ENCODE measurements at places on chromosomes 7 and 10.

GRCh38 chr10:118523775-118524174 lies 71.7 kb downstream of the PRLHR start:
- DNase-seq = no peak

DNA sequence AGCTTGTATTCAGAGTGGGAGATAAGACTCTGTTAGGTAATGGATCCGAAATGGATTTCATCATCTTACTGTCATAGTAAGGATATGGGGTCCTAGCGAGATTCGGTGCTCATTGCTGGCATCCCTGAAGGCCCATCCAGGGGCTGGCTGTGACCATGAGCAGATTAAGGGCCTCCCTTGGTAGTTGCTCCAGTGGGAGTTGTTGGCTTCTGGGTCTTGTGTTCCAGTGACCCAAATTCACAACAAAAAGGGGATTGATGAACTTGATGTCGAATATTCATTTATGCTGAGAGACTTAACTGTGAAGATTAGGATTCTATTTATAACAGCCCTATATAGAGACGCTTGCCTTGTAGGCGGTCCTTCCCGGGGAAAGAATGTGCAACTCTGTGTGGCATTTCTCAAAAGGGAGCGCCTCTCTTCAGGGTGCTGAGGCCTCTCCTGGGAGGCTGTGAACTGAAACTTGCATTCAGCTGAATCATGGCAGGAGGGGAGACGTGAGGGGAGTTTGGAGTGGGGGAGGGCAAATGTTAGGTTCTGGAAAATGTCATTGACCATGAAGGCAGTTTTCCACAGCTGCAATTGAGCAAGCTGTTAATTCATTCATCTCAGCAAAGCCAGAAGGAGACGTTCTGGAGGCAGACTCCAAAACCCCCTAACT lies 233.1 kb upstream of the FZD8 start:
- no peak for DNase-seq

DNA sequence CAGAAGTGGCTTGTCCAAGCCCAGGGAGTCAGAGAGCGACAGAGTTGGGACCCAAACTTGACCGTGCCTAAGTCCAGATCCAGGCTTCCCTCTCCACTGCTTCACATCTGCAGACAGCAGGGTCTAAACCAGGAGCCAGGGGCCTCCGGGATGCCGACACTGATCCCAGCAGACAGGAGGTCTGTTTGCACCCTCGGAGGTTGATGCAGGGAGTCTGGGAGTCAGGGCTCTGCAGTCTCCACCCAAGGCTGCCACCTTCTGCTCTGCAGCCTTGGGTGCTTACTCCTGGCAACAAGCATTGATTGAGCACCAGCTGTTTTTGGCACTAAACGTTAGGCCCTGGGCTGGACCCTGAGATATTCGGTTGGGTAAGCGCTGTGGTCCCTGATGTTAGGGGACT lies 21.0 kb downstream of the ELFN1 start:
- no peak for DNase-seq

GRCh38 chr7:66443946-66444345 lies 184.7 kb upstream of the KCTD7 start:
- no peak for DNase-seq

- no peak for DNase-seq
Measured at GRCh38 chr10:96720422-96721206, at the start of gene PIK3AP1. Gene PIK3AP1 (minus strand): TSS chr10:96720514. CDS start chr10:96720394, 120 bp downstream.

DNA sequence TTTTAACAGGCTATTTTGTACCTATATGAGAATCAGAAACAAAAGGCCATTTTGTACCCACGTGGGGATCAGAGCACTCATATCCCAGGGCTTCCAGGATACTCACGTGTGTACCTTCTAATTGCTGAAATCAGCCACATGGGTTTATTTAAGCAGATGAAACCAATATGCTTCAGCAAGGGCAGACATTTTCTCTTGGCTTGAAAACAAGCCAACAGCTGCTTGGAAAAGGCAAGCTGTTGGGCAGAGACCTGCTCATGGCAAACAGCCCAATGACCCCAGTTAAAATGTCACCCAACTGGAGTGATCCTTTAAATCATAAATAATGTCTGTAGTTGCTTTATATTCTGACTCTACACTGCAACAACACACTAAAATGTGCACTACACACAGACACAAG lies 26.5 kb upstream of the TOMM7 start:
- DNase-seq = no peak

DNA sequence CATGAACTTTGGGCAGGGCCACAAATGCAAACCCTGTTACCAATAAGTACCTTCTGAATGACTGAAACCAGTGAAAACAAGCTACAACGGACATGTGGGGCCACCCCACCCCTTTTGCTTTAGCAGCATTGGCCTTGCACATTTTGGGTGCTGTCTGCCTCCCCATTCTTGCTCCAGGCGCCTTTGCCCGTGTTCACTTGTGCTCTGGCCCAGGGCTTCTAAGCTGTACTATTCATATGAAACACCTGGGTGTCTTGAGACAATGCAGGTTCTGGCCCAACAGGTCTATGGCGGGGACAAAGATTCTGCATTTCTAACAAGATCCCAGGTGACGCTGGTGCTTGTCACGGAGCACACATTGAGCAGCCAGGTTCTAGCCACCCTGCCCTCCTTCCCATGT lies 96.5 kb upstream of the SDK1 start:
- DNase-seq = no peak

DNA sequence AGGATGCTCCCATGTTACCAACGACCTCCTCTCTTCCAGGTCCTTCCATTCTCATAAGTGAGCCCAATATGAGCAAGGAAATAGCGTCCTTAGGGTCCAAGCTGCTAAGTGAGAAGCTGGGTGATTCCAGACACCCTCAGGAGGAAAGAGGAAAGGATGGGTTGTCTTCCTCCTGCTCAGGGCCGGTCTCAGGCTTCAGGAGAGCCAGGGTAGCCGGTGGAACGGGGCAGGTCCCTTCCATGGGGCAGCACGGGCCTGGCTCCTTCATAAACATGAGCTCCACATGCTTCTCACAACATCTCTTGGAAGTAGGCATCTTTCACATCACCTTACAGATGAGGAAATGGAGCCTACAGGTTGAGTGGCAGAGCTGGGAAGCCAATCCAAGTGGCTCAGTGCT lies 12.7 kb downstream of the SLIT1 start:
- DNase-seq = no peak

DNA sequence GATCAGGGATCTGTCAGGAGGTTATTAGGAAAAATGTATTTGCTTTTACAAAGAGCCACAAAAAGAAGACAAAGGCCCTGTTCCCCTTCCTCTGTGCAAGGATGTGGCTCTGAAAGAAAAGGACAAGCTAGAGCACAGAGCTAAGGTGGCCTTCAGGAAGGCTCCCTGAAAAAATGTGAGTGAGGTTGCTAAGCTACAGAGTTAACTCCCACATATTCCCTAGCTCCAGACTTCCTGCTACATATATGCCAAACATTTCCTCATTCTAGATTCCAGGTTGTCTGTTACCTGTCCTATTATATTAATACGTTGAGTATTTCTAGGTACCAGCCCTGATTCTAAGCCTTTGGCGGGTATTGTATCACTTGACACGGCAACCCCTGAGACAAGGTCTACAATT lies 369.0 kb downstream of the PARD3 start:
- no peak for DNase-seq

- no peak for DNase-seq
Measured at GRCh38 chr10:125362950-125363349, 202.6 kb upstream of the CTBP2 start.

GRCh38 chr10:10869592-10869991 lies 148.1 kb upstream of the CELF2 start:
- no peak for DNase-seq

GRCh38 chr7:92622030-92622429 lies 31.8 kb upstream of the FAM133B start:
- no peak for DNase-seq

DNA sequence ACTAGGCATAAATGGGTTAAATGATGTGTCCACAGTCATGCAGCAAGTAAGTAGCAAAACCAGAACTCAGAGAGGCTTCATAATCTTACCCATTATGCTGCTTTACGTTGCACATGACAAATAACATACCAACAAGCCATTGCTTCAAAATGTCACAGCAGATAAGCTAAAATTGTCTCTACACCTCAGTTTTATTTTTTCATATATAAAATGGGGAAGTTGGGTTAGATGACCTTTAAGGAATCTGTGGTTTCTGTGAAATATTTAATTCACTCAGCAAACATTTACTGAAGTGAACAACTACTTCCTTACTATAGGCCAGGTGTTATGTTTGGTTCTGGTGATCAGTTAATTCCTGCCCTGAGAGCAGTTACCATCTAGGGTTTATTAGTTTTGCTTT lies 2.2 kb upstream of the ASCC1 start:
- DNase-seq = no peak

- DNase-seq = no peak
Measured at GRCh38 chr10:22831586-22831985, 96.3 kb upstream of the ARMC3 start.

- DNase-seq = no peak
Measured at GRCh38 chr10:24442234-24442633, 233.3 kb downstream of the KIAA1217 start.

DNA sequence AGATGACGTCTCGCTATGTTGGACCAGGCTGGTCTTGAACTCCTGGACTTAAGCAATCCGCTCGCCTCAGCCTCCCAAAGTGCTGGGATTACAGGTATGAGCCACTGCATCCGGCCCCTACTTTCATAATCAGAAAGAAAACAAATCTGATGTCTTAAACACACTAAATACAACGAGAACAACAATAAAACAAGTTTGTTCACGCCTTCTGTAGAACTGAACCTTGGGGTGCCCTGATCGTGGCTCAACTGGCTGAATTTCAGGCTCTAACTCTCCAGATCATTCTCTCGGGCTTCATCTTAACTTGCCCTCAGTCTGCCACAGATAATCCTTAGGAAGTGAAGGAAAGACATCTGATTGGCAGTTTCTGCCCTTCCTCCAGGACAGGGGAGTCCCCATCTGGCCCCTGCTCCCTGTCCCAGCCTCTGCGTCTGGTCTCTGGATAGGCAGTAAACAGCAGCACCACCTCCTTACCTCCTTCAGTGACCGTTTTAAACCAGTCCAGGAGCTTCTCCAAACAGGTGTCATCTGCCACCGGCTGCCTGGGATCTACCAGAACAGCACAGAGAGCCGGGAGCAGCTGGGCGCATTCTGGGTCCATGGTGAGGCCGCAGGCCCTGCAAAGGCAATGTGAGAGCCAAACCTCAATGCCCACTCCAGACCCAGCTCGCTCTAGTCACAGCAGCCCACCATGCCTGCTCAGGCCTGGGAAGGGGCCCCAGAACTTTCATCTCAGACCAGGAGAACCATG lies 1.3 kb downstream of the BRAT1 start:
- DNase-seq = no peak

DNA sequence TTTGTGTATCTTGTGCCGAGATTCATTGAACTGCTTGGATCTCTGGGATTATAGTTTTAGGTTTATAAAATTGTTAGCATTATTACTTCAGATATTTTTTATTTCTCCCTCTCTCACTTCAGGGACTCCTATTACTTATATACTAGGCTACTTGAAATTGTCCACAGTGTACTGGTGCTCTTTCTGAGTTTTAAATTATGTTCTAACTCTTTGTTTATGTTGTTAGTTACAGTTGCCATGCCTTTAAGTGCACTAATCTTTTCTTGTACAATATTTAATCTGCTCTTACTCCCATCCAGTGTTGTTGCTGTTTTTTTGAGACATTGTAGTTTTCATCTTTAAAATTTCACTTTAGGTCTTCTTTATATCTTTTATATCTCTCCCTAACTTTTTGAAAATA lies 13.1 kb downstream of the PLEKHS1 start:
- no peak for DNase-seq

DNA sequence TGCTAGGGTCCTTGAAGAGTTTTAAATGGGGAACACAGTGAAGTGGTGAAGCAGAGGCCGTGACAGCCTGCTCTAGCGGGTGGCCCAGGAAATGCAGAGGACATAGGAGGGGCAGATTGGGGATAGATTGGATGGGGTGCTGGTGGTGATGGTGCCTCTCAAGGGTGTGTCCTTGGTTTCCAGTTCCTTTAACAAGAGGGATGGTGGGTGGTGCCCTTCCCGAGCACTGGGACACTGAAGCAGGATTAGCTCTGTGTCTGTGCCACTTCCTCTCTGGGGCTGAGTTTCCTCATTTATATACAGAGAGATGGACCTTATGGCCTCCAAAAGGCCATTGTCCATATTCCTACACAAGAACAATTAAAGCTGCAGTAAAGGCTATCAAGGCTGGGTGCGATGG lies 285.5 kb downstream of the TCF7L2 start:
- no peak for DNase-seq

DNA sequence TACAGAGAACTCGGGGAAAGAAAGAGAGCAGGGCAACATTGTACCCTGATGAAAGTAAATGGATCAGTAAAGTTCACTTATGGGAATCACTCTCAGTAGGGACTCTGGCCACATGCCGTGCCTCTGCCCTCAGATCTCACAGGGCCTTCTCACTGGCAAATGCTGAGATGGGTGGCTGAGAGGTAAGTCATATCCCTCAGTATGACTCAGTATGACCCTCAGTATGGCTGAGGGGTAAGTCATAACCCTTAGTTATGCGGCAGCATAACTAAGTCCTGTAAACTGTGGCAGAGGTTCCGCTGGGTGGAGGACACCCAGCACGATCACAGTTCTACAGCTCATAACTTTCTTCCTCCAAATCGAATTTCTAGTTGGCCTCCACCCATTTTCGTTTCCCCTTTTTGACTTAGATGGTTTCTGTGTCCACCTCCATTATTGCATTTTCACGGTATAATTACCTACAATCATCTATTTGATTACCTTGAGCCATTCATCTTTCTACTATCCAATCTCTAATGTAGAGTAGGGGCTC lies 26.5 kb upstream of the WNT16 start:
- DNase-seq = no peak

DNA sequence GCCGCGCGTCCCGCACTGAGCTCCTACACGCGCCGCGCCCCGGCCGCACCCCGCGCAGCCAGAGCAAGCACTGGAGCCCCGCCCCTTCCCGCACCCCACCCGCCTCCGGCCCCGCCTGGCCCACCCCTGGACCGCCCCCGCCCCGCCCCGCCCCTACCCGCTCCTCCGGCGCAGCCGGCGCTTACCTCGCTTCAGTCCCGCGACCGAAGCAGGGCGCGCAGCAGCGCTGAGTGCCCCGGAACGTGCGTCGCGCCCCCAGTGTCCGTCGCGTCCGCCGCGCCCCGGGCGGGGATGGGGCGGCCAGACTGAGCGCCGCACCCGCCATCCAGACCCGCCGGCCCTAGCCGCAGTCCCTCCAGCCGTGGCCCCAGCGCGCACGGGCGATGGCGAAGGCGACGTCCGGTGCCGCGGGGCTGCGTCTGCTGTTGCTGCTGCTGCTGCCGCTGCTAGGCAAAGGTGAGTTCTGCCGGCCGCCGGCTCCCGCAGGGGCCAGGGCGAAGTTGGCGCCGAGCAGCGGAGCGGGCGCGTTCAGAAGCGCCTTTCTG lies at the start of gene RET:
TSS of gene RET (plus strand) at position 194 of the 545 bp plus-strand sequence. CDS start at position 384, 190 bp downstream.
- no peak for DNase-seq

- no peak for DNase-seq
Measured at GRCh38 chr7:7135074-7135473, 47.3 kb upstream of the C1GALT1 start.

- no peak for DNase-seq
Measured at GRCh38 chr10:3797750-3798149, 12.7 kb upstream of the KLF6 start.
